ENCODE measurements at places on chromosomes 1 and 21.

DNA sequence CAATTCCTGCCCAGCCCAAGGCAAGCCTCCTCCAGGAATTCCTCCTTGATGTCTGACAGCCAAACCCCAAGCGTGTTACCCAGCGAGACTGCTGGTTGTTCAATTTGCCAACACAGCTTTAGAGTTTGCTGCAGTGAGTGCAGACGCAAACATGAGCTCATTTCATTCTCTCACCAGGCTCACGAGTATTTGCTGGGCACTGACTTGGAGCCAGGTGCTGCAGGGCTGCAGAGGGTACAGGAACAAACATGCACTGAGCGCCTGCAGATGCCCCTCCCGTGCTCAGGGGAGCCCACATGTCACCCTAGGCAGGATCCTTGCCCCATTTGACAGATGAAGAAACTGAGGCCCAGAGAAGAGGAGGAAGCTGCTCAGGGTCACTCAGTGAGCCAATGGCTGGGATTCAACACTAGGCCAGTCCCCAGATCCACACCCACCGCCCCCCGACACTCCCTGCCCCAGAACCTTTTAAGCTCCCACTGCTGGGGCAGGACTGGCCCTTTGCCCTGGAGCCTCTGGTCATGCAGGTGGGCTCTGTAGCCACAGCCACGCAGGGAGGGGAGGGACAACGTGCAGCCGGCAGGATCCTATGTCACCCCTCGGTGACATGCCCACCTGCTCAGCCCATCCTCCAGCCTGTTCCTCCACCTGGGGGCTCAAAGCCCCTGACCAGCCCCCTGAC, 363.7 kb downstream of the MATN1 start:
- no peak for DNase-seq

- no peak for DNase-seq
Observed at GRCh38 chr1:1605034-1605591, 5.2 kb upstream of the FNDC10 start.

DNA sequence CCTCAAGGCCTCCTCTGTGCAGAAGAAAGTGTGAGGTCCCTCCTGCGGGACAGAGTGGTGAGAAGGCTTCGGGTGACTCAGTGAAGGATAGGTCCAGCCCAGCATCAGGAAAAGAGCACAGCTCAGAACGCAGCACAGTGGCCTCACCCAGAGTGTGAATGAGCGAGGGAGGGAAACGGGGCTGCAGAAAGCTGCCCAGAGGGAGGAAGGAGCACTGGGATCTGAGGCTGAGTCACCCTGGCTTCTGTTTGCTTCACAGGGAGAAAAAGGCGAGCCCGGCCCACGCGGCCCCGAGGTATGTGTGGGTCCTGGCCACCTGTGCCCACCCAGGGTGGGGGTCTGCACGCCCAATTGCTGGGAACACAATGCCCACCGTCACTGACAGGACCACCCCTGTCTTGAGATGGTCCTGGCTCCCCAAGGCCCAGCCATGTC, 24.3 kb downstream of the COL6A2 start:
- no peak for DNase-seq

DNA sequence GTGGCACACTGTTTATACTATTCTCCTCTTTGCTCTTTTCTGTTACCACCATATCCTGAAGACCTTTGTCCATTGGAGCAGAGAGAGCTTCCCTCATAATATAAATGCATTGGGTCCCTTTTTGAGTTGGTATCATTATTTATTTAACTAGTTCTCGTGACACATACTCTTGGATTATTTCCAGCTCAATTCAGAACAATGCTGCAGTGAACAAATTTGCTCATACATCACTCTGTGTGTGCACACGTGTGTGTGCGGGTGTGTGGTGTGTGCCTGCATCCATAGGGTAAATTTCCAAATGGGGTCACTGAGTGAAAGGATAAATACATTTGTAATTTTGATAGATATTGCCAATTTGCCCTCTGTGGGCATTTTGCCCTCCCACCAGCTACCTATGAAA, 5.8 kb downstream of the PLA2G2A start:
- no peak for DNase-seq

- DNase-seq, result no peak
Observed at GRCh38 chr1:70517444-70517843, 106.4 kb downstream of the CTH start.

DNA sequence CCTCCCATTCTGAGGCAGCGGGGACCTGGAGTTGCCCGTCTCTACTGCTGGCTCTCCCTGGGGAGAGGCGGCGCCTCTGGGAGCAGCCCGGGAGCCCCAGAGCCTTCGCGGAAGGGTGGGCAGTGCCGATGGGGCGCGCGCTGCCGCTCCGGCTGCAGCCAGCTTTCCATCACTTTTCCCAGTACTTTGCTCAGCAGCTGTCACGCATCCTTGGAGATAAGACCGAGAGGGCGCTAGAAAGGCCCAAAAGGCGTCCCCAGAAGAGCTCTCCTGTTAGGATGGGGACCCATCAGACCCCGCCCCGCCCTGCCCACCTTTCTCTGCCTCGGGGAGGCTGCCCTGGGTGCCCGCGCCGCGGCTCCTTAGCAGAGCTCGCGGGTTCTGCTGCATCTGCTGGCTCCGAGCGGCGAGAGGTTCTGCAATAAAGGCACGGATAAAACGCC, 534 bp downstream of the KCNH1 start:
- peak; percentile 8 for DNase-seq

DNA sequence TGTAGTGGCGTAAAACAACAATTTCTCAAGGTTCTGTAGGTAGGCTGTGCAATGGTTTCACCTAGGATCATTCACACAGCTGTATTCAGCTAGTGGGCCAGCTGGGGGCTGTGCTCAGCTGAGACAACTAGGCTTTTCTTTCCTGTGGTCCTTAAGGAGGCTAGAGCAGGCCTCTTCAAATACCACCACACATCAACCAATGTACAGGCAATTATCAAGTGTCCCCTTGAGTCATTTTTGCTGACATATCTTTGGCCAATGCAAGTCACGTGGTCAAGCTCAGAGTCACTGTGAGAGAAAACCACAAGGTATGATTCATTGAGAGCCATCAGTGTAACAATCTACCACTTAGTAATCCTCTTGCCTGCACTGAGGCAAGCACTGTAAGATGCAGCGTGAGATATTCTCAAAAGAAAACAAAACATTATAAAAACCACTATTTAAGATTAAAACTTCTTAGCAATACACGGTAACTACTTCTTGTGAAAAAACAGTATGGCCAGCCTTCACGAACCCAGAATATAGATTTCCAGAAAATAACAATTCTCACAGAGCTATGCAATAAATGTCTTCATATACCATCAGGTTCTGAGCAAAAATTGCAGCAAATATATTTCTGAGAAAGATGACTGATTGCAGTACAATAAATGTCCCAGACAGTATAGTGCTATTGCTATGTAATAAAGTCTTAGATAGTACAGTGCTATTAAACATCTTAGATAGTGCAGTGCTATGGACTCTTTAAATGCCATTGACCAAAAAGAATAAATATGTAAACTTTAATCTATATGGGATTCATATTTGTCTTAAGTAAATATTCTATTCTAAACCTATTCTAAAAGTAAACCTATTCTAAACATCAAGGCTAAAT, 55.3 kb downstream of the NME7 start:
- peak; percentile 88 for DNase-seq

DNA sequence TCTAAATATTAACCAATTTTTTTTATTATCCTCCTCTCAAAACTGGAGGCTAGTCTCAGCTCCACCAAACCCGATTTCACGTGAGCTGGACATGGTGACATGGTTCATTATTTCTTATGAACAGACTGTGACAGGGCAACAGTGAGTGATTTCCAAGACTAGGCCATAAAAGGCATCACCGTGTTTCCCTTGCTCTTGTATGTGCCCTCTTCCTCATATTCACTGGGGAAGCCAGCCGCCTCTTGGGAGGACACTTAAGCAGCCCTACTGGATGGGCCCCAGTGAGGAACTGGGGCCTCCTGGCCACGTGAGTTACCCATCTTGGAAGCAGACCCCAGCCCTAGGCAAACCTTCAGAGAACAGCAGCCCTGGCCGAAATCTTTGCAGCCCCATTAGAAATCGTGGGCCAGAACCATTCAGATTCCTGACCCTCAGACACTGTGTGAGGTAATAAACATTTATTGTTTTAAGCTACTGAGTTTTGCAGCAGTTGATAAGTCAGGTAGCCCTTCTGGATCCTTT, 105.0 kb downstream of the GALNT2 start:
- DNase-seq, result no peak

GRCh38 chr1:67850611-67851075, 17.4 kb upstream of the GNG12 start:
- DNase-seq, result peak; percentile 59

DNA sequence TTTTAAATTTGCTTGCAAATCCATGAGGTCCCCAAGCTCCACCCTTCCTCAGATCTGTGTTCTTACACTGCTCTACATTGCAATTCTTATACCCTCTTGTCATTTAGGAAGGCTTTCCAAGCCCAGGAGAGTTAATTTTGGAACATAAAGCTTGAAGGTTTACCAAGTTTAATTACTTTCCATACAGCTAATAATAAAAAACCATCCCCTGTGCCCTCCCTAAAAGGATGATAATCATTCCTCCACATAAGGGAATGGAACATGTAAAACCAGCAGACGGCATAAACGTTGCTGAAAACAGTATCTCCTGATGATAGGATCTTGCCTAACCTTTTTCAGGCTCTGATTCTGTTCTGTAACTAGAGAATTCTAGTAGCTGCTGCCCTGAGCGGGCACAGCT, 23.9 kb upstream of the SIPA1L2 start:
- DNase-seq, result no peak

GRCh38 chr1:8423692-8424538, 106.0 kb downstream of the SLC45A1 start:
- peak; percentile 27 for DNase-seq
